ENCODE measurements at places on chromosomes 6 and 20. TPM values are rescaled to one million over a fixed set of nuclear protein-coding genes. Genes with fewer than 3 reads are reported as not detected.

PGC gene
- not detected for total RNA-seq

TREM2 gene
- total RNA-seq, result 1.6 TPM

DEFB116 gene
- not detected for total RNA-seq

VSX1 gene
- not detected for total RNA-seq

ENPP1 gene
- total RNA-seq, result 7.2 TPM

ORC3 gene
- total RNA-seq, result 21.0 TPM

IPCEF1 gene
- total RNA-seq, result 0.28 TPM

SLA2 gene
- total RNA-seq, result not detected
